Thymus (tissue), 14 donors: ENCODE measurements at places on chromosomes 6 and 20. TPM values are rescaled to one million over a fixed set of nuclear protein-coding genes. Genes with fewer than 3 reads are reported as not detected.

Gene RGS17
- 1.6 TPM for polyA plus RNA-seq

Gene CENPW
- polyA plus RNA-seq = 11.5 TPM

Gene RSPH9
- 0.25 TPM for polyA plus RNA-seq

Gene BMP5
- polyA plus RNA-seq = 0.14 TPM

Gene COL21A1
- polyA plus RNA-seq = 3.5 TPM

Gene TMEM170B
- polyA plus RNA-seq = 1.7 TPM

Gene CCND3
- polyA plus RNA-seq = 277 TPM

Gene CST7
- 41.9 TPM for polyA plus RNA-seq

Gene NFATC2
- 4.4 TPM for polyA plus RNA-seq

Gene SAMD5
- polyA plus RNA-seq = 1.2 TPM

Gene GTSF1L
- 0.75 TPM for polyA plus RNA-seq

Gene CGA
- 5.0 TPM for polyA plus RNA-seq

Gene CRYBG1
- polyA plus RNA-seq = 22.2 TPM

Gene ABHD16B
- polyA plus RNA-seq = 0.57 TPM

Gene DEF6
- polyA plus RNA-seq = 148 TPM

Gene FOXC1
- 17.3 TPM for polyA plus RNA-seq
